ENCODE measurements at places on chromosomes 2 and 18.

GRCh38 chr2:46126571-46126970, 170.6 kb upstream of the EPAS1 start:
- DNase-seq, result no peak

GRCh38 chr2:178913049-178913441, 105.8 kb upstream of the TTN start:
- DNase-seq, result peak; percentile 12

DNA sequence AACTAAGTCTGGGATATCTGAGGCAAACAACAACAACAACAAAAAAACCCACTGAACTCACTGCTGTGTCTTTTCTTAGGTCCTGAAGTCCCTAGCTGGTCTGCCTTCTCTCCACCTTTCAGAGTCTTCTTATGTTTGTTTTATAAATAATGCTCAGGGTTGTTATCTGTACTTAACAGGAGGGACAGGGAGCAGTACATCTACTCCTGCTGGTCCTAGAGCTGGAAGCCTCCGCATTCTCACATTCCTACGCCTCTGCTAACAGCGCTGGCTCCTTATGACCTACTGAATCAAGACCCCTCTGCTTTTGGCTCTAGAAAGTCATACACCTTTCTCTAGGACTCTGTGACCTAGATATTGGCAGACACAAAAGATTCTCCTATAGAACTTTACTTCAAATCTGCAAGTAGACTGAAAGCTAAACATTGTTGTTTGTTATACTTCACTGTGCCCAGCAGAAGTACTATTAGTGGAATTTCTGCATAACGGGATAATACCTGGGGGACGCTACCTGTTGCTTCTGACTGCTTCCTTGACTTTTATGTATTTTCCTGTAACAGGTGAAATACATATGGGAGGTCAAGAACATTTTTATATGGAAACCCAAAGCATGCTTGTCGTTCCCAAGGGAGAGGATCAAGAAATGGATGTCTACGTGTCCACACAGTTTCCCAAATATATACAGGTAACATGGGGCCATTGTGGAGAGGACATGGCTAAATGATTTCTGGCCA, 48.6 kb downstream of the AOX1 start:
- DNase-seq, result no peak

- DNase-seq, result no peak
Measured at GRCh38 chr18:10232062-10232461, 222.4 kb upstream of the APCDD1 start.

GRCh38 chr2:222039821-222040220, 259.0 kb downstream of the PAX3 start:
- DNase-seq, result no peak

DNA sequence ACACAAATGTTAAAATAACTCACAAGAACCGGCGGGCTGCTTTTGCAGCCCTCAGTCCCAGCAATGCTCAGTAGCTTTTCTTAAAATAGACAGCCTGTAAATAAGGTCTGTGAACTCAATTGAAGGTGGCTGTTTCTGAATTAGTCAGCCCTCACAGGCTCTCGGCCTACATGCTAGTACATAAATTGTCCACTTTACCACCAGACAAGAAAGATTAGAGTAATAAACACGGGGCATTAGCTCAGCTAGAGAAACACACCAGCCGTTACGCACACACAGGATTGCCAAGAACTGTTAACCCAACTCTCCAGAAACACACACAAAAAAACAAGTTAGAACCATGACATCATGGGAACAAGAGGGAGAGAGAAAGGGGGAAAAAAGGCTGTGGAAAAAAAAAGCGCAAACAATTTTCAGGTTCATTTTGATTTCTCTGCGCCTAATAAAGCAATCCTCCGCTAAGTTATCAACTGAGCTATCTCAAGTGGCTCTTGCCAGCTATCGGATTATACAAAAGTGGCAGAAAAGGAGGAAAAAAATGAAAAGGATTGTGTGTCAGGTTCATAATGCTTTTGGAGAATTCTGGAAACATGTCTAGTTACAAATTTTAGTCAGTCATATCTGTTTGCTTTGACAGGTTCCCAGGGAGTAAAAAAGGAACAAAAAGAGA, 89.1 kb downstream of the ZEB2 start:
- no peak for DNase-seq

DNA sequence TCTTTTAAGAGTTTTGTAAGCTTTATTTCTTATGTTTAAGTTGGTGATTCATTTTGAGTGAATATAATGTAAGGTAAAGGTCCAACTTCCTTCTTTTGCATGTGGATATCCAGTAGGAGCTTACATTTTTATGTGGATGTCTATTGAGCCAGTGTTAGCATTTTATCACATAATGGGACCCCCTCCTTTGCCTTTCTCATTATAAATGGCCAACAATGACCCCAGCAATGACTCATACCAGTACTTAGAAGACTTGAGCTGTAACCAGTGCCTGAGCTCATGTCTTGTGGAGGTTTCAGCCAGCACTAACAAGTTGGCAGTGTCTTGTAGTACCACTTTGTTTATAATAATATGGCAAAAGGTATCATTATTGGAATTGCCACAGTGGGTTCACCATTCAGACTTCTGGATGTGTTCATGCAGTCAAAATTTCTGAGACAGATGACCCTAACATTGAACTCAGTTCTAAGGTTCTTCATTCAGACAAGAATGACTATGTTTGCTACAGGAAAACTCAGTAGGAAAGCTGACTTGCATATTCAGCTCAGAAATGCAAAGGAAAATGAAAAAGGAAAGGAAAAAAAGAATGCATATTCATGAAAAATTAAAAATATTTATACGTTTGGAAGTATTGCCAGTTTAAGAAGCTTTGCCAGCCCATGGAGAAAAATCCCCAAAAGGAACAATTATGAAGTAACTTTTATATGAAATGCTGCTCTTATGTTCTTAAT, 41.0 kb downstream of the CDKL4 start:
- DNase-seq, result no peak

- no peak for DNase-seq
Measured at GRCh38 chr2:9578467-9579235, 23.0 kb upstream of the ADAM17 start.

GRCh38 chr18:57131782-57132181, 15.1 kb upstream of the BOD1L2 start:
- DNase-seq, result no peak

- DNase-seq, result no peak
Measured at GRCh38 chr18:10950876-10951630, 198.3 kb downstream of the PIEZO2 start.

GRCh38 chr2:210363261-210363660, 48.3 kb upstream of the MYL1 start:
- DNase-seq, result no peak

- DNase-seq, result no peak
Measured at GRCh38 chr2:227785293-227785692, 28.3 kb upstream of the CCL20 start.

DNA sequence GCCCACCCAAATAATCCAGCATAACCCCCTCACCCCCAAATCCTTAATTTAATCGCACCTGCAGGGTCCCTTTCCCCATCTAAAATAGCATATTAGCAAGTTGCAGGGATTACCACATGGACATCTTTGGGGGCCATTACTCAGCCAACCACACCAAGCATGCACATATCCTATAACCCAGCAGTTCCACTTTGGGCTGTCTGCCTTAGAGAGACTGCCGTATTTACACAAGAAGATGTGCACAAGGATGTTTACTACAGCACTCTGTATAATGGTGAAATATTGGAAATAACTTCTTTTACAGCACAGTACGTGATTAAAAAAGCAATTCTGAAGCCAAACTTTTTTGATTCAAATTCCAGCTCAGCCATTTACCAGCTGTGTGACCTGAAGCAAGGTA, 17.3 kb upstream of the LDLRAD4 start:
- no peak for DNase-seq

DNA sequence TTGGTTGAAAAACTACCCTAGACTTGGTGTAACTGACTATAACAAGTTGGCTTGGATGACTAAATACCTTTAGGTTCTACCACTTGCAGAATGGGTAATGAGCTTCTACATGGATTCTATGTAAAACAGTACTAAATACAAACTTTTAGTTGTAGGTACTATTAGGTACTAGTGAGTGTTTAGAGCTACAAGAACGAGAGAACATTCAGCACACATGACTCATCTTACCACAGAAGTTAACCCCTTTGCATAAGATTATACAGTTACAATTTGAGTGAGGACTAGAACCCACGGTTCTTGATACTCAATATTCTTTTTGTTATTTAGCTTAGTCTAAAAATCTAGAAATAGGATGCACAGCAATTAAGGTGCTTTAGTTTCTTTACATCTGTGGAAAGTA, 101.7 kb upstream of the TFCP2L1 start:
- no peak for DNase-seq

DNA sequence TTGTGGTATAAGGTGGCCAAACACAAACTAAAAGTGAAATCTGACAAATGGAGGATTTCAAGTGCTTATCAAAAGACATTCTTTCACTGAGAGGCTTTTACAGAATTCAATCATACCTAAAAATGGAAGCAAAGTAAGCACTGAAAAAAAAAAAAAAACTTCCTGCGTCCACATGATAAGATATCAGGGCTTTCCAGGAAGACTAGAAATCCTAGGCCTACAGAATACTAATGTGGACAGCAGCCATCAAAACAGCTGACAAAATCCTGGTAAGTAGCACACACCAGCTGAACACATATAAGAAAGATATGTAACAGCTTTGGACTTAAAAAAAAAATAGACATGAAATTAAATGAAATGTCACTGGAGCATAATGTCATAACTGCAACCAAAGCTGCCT, 178.2 kb downstream of the SUCLG1 start:
- no peak for DNase-seq

Measured in inflammatory macrophage (primary cell).